Mesenteric fat pad (tissue), 1 donor: ENCODE measurements at places on chromosomes 5 and 9. TPM values are rescaled to one million over a fixed set of nuclear protein-coding genes. Genes with fewer than 3 reads are reported as not detected.
A peak's percentile ranks its signal among the peaks of the same experiment; 100 is the strongest.

GRCh38 chr5:95595289-95595931 is 24.5 kb upstream of the GPR150 start:
- DNase-seq = no peak

GRCh38 chr5:162990856-162991497 is 446.4 kb upstream of the CCNG1 start:
- no peak for DNase-seq

DNA sequence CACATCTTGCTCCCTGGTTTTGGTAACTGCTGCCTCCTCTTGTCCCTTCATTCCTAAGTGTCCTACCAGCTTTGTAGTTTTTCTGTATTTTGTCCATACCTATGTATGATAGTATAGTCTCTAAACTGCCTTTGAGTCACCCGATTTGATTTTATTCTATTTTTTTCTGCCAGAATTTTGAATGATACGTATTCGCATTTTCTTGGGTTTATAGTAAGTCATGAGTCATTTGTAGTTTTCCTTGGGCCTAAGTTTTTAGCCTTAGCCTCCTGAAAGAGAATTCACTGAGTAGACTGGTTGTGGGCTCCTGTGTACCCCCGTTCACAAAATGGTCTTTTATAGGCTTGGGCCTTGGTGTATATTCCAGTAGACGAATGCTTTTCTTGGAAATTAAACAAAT is 59.6 kb downstream of the LRRTM2 start:
- no peak for DNase-seq

DNA sequence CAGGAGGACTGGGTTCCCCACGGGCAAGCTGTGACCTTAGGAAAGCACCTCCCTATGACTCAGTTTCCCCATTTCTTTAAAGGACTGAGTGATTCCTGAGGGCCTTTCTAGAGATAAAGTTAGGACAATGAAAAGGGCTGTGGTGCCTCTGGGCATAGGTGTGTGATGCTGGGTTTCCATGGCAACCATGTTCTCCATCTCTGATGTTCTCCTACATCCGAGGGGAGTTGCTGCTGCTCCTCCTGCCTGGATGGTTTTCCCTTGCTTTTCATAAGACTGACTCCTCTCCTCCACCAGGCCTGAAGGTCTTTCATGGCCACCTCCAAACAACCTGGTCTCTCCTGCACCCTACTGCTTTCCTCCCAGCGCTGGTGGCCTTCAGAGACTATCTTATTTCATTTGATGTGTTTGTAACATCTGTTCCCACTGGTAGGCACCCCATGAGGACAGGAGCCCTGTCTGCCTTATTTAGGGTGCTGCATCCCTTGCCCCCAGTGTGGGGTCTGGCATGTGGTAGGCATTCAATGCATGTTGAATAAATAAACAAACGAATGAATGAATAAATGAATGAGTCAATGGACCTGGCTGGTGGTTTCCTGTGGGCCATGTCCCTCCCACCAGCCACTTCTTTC is 112.2 kb upstream of the HAND1 start:
- no peak for DNase-seq

DNA sequence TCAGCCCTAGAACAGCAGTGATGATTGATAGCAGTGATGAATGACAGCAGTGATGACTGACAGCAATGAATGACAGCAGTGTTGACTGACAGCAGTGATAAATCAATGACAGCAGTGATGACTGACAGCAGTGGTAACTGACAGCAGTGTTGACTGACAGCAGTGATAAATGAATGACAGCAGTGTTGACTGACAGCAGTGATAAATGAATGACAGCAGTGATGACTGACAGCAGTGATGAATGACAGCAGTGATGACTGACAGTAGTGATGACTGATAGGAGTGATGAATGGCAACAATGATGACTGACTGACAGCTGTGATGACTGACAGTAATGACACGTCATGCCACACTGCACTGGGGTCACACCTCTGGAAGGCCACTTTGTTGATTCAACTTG is 106.8 kb downstream of the ENTREP1 start:
- DNase-seq = no peak

GRCh38 chr5:56649569-56649968 is 165.8 kb upstream of the MAP3K1 start:
- no peak for DNase-seq

GRCh38 chr5:116563736-116564308 is 10.8 kb downstream of the SEMA6A start:
- no peak for DNase-seq

GRCh38 chr9:134134949-134135342 is 936 bp upstream of the WDR5 start:
- no peak for DNase-seq

- no peak for DNase-seq
Observed at GRCh38 chr9:19728101-19728500, 60.7 kb downstream of the SLC24A2 start.

DNA sequence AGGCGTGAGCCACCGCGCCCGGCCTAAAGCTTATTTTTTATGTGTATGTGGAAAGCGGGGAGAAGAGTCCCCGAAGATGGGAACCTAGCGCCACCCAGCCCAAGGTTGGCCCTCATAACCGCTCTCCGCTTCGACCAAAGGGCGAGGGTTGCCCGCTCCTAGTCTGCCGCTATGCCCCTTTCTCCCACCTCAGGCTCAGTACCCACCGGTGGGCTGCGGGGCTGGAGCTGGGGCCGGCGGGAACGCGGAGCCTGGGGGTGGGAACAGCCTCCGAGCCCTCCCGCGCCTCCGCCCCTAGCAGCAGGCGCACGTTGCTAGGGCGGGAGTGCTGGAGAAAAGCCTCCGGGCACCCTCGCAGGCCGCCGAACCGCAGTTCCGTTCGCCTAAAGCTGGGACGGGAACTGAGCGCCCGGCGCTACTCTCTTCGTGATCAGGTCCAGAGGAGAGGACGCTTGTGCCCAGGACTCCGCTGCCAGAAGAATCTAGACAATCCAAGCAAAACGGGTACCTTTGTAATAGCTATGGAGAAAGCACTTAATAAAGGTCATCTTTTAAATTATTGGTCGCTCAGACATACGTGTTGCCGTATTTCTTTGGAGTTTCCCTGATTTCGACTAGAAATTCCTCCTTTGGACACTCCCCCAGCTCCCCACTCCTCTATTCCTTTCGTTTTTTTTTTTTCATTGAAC is at the start of gene WDR31:
Gene WDR31, minus strand, starts transcription at position 265 of the 689 bp plus-strand sequence. CDS start 8,253 bp downstream, outside the sequence.
- DNase-seq = peak; percentile 95

- DNase-seq = peak; percentile 91
Observed at GRCh38 chr5:150589862-150590601, 50.4 kb upstream of the SYNPO start.

DNA sequence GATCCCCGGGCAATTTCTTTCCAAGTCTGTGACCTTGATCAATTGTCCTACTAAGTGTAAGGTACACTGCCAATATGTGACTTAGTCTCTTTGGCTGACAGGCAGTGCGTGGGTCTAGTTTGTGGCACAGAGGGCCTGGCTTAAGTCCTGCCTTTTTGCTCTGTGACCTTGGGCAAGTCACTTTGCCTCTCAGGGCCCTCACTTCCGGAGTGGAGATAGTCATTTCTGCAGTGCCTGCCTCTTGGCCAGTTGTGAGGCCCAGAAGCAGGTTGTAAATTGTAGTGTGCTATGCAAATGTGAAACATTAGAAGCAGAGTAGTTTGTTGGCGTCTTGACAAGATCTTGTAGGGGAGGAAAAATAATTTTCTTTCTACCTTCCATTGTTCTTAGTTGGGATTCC is 39.0 kb downstream of the KIF4B start:
- no peak for DNase-seq

DNA sequence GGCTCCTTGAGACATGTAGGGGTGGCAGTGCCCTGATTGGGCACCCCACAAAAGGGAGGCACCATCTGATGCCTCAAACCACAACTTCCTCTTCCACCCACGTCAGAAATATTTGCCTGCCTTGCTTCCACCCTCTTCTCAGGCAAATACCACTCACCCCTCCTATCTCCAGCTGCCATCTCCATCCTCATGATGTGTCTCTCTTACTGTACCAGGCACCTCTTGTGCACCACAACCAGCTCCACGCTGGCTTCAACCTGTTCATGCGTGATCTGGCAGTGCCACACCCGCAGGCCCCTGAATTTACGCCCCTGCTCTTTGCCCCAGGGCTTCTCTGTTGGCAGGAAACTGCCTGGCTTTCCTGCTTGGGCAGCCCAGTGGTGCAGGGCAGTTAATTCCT is 87.8 kb upstream of the HSPA9 start:
- peak; percentile 75 for DNase-seq

- no peak for DNase-seq
Observed at GRCh38 chr5:145497052-145497451, 338.1 kb downstream of the PRELID2 start.

GRCh38 chr5:96952118-96952750 is 16.4 kb downstream of the LNPEP start:
- no peak for DNase-seq

IFNK gene
- total RNA-seq = not detected

AGTPBP1 gene
- total RNA-seq = 26.8 TPM

GDNF gene
- 0.13 TPM for total RNA-seq

SPOCK1 gene
- total RNA-seq = 59.8 TPM
